NCI-H345 (cell line): ENCODE measurements at places on chromosomes 13 and 19.

DNA sequence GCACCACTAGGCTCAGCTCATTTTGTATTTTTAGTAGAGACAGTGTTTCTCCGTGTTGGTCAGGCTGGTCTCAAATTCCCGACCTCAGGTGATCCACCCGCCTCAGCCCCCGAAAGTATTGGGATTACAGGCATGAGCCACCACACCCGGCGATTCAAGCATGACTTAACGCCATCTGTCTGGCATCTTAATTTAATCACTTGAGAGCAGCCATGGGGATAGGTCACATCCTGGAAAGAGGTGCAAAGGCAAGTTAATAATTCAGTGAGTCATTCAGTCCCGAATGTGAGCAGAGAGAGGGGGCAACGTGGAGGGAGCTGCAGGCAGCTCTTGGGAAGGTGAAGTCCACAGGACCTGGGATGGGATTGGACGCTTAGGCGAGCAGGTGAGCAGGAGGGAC lies 31.7 kb upstream of the USP29 start:
- no peak for DNase-seq

DNA sequence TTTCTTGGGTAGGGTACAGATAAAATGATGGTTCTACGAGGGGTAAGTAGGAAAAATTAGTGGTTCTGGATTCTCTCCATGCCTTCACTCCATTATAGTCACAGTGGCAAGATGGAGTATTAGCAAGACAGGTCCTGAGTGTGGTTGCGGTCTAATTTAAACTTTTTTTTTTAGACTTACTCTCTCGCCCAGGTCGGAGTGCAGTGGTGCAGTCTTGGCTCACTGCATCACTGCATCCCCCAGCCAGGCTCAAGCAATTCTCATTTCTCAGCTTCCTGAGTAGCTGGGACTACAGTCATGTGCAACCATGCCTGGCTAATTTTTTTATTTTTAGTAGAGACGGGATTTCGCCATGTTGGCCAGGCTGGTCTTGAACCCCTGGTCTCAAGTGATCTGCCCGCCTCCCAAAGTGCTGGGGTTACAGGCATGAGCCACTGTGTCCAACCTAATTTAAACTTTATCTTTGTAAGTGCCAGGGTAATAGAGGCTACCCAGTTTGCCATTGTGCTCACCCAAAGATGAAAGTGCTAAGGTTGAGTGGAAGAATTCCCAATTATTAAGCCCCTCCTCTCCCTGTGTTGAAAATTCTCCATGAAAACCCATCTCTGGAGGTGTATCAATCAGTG lies 135.6 kb downstream of the TM9SF2 start:
- no peak for DNase-seq

DNA sequence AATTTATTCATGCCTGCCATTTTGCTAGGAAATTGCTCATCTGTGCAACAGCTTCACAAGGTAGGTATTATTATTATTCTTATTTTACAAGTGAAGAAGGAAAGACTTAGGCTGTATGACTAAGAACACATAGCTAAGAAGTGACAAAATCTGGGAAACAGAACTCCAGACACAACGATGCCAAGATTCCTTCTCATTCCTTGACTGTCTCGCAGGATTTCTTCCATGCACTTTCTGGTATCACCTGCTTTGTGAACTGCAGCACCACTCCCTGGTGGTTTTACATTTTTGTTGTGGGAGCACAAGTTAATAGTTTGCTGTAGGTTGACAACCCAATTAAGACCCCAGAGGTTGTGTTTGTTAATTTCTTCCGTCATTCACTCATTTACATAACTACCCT lies 188.5 kb downstream of the LACC1 start:
- no peak for DNase-seq

DNA sequence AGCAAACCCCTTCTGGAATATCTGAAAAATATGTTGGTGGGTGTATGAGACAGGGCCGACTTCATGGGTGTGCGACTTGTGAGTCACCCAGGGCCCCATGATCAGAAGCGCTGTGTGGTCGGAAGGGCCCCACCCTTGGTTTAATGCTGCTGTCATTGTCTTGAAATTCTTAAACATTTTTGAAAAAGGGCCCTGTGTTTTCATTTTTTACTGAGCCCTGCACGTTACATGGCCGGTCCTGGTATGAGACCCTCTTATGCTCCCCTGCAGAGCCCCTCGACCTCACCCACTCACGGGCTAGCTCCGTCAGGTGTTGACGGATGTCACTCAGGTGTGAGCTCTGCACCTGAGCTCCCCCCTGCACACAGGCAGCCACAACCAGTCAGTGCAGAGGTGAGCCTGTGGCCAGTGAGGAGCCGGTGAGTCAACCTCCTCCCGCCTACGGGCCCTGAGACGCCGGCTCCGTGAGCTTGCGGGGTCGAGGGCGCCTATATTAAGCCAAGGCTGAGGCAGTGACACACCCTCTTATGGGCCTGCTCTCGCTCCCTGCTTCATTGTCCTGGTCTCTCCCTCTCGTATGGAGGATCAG lies 27.7 kb downstream of the GADD45B start:
- no peak for DNase-seq

GRCh38 chr19:36482876-36483275 lies 6.5 kb downstream of the ZNF566 start:
- DNase-seq: no peak

GRCh38 chr13:28792992-28793391 lies 27.1 kb upstream of the MTUS2 start:
- no peak for DNase-seq
